ENCODE measurements at places on chromosomes 3 and 15. TPM values are rescaled to one million over a fixed set of nuclear protein-coding genes. Genes with fewer than 3 reads are reported as not detected.
A peak's percentile ranks its signal among the peaks of the same experiment; 100 is the strongest.

Gene RPSA
- 1,974 TPM for total RNA-seq

Gene DCUN1D1
- 38.9 TPM for total RNA-seq

DNA sequence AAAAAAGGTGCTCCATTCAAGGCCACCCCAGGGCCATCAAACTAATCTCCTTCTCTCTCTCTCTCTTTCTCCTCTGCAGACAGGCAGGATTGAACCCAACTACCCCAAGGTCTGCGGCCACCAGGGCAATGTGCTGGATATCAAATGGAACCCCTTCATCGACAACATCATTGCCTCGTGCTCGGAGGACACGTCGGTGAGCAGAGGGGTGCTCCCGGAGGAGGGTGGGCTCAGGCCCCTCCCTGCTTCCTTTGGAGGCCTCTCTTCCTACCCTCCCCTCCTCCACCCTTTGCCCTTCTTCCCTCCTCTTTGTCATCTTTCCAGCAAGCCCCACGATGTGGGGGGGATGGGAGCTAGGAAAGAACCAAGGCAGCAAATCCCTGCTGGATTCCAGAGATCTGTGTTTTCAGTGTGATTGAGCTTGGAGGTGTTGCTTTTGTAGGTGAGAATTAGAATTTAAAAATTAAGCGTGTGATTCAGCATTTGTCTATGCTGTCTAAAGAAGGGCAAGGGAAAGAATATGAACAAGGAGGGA lies 116.3 kb downstream of the CORO2B start:
- H3K27ac ChIP-seq = no peak overlapping the region
- H3K27me3 ChIP-seq = no peaks in the 10 kb centered on the region
- no peaks in the 10 kb centered on the region for H3K36me3 ChIP-seq
- no peak for DNase-seq
- H3K4me3 ChIP-seq = no peak overlapping the region
- peaks cover 3% of the 10 kb centered on the region for H3K4me1 ChIP-seq

GRCh38 chr3:107198581-107199181 lies 178.6 kb upstream of the CCDC54 start:
- H3K27me3 ChIP-seq = peaks cover 4% of the 10 kb centered on the region
- no peaks in the 10 kb centered on the region for H3K4me1 ChIP-seq
- no peak overlapping the region for H3K4me3 ChIP-seq
- H3K36me3 ChIP-seq = no peaks in the 10 kb centered on the region

Gene COLQ
- 3.5 TPM for total RNA-seq

DNA sequence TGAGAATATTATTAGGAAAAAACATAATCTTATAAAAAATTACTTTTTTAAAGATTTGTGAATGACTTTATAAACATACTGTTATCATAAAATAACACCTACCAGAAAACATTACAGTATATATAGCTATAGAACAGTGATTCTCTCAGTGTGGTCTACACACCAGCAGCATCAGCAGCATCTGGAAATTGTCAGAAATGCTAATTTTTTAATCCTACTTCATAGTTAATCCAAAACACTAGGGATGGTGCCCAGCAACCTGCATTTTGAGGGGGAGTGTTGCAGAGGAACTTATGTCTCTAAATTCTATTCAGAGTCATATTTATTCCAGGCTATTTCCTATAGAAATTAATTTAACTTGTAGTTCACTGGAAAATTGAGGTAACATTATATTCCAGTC lies 1107.8 kb downstream of the IGSF11 start:
- H3K27me3 ChIP-seq = no peaks in the 10 kb centered on the region
- H3K36me3 ChIP-seq = no peaks in the 10 kb centered on the region
- no peak for DNase-seq
- no peak overlapping the region for H3K27ac ChIP-seq
- no peak overlapping the region for H3K4me3 ChIP-seq
- H3K4me1 ChIP-seq = no peaks in the 10 kb centered on the region

GRCh38 chr3:170258105-170258487 lies 35.9 kb downstream of the PRKCI start:
- DNase-seq = no peak
- H3K4me3 ChIP-seq = no peak overlapping the region
- no peaks in the 10 kb centered on the region for H3K27me3 ChIP-seq

DNA sequence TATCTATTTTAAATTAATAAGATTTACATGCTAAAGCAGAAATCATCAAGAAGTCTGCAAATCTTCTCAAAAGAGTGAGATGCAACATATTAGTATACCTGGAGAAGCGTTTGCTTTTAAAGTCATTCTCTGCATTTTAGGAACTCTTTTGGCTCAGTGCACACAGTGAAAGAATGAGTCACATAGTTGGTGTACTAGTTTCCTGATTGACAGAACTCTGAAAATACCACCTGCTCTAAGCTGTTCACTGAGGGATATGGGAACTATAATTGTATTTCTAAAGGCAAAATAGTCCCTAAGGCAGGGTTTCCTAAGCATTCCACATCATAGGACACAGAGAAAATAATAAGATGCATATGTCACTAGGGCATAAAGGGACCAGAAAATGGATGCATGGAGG lies 838.5 kb downstream of the DIPK2A start:
- H3K27ac ChIP-seq = no peak overlapping the region
- no peak overlapping the region for H3K4me3 ChIP-seq
- H3K27me3 ChIP-seq = no peaks in the 10 kb centered on the region
- DNase-seq = no peak

DNA sequence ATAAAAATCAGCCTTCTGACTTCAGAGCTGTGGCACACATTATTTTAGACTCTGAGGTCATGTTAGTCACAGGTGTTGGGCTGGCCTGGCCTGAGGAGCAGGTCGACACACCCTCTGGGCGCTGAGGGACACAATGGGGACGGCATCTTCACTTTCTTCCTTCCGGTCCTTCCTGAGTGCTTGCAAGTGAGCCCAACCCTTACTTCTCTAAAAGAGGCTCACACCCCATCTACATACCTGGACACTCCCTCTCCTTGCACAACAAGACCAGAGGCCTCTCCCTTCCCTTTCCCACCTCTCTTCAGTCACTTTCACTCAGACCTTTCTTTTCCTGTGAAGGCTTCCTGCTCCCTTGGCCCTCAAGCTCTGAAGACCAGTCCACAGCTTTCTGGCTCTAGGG lies 85.4 kb downstream of the XXYLT1 start:
- H3K27ac ChIP-seq = no peak overlapping the region
- H3K4me1 ChIP-seq = peaks cover 40% of the 10 kb centered on the region
- H3K27me3 ChIP-seq = no peaks in the 10 kb centered on the region
- no peaks in the 10 kb centered on the region for H3K36me3 ChIP-seq

GRCh38 chr3:194988495-194989165 lies 282.3 kb downstream of the XXYLT1 start:
- no peak overlapping the region for H3K27ac ChIP-seq
- H3K4me1 ChIP-seq = no peaks in the 10 kb centered on the region
- H3K4me3 ChIP-seq = no peak overlapping the region
- no peak for DNase-seq

GRCh38 chr15:99393641-99394040 lies 142.4 kb downstream of the LRRC28 start:
- no peak overlapping the region for H3K4me3 ChIP-seq
- H3K27ac ChIP-seq = no peak overlapping the region
- DNase-seq = no peak
- H3K4me1 ChIP-seq = no peaks in the 10 kb centered on the region
- no peaks in the 10 kb centered on the region for H3K36me3 ChIP-seq

- DNase-seq = no peak
- H3K4me1 ChIP-seq = no peaks in the 10 kb centered on the region
- H3K27me3 ChIP-seq = no peaks in the 10 kb centered on the region
Observed at GRCh38 chr3:64954995-64955636, 267.3 kb upstream of the ADAMTS9 start.

GRCh38 chr3:25461946-25462345 lies 33.9 kb downstream of the RARB start:
- H3K27ac ChIP-seq = no peak overlapping the region
- H3K4me1 ChIP-seq = no peaks in the 10 kb centered on the region
- no peak overlapping the region for H3K4me3 ChIP-seq
- no peaks in the 10 kb centered on the region for H3K36me3 ChIP-seq
- no peak for DNase-seq

Gene UTS2B
- not detected for total RNA-seq

DNA sequence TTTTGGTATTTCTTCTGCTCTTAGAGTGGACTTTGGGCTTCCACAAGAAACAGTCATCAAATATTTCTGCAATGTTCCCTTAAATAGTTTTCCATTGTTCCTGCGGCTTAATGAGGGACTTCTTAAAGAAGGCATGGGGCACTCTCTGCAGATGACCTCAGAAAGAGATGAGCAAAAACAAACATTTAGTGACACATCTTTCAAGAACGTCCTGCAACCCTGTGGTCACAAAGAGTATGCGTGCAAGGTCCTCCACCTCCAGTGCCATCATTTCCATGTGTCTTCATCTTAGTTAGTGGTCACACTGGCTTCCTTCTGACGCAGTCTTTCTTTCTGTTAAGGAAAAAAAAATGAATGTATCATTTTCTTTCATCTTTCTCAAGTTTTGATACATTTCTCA lies 56.2 kb downstream of the GREM1 start:
- no peak for DNase-seq
- H3K4me1 ChIP-seq = no peaks in the 10 kb centered on the region
- no peaks in the 10 kb centered on the region for H3K36me3 ChIP-seq
- H3K27me3 ChIP-seq = no peaks in the 10 kb centered on the region
- no peak overlapping the region for H3K27ac ChIP-seq

DNA sequence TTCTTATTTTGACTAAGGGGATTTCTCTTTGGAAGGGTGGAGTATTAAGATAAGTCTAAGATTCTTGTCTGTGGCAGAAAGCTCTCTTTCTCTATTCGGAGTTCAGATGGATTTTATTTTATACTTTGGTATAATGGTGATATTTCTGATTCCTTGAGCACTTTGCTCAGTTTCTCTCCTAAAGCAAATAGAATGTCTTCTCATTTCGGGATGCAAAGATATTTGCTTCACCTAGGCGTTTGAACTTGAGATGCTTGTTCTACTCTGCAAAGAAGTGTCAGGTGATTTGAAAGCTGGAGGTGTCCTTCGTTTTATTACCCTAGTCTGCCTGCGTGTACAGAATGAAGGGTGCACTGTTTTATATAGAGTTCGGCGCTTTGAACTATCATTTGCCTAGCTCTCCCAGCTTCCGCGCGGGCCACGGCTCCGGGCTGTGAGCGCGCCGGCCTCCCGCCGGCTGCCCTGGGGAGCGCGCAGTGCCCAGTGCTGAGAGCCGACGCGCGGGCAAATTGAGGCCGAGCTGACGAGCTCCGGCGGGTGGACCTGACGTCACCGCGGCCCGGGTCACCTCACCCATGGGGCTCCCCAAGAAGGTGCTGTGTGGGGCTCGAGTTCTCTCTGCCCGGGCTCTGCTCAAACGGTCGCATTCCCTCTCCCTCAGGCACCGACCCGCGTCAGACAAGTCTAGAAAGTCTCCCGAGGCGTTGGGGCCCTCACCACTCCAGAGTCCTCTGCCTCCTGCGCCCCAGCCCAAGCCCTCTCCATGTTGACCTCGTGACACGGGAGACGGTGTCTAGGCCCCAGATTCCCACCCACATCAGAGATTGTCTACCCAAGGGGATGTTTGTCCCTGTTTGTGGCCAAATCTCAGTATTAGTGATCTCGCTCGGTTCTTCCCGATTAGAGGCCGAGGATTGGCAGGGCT lies 7.5 kb downstream of the SOX2 start:
- no peak overlapping the region for H3K27ac ChIP-seq
- peaks cover 98% of the 10 kb centered on the region for H3K27me3 ChIP-seq
- no peaks in the 10 kb centered on the region for H3K36me3 ChIP-seq

Gene ALPK3
- 0.14 TPM for total RNA-seq

Gene CCDC54
- not detected for total RNA-seq

- H3K4me1 ChIP-seq = peaks cover 22% of the 10 kb centered on the region
- H3K27me3 ChIP-seq = no peaks in the 10 kb centered on the region
- H3K4me3 ChIP-seq = peak overlapping the region; percentile 95
- peaks cover 24% of the 10 kb centered on the region for H3K36me3 ChIP-seq
- DNase-seq = peak; percentile 50
- H3K27ac ChIP-seq = peak overlapping the region; percentile 72
Observed at GRCh38 chr3:42600958-42601675, 631 bp downstream of the NKTR start.

DNA sequence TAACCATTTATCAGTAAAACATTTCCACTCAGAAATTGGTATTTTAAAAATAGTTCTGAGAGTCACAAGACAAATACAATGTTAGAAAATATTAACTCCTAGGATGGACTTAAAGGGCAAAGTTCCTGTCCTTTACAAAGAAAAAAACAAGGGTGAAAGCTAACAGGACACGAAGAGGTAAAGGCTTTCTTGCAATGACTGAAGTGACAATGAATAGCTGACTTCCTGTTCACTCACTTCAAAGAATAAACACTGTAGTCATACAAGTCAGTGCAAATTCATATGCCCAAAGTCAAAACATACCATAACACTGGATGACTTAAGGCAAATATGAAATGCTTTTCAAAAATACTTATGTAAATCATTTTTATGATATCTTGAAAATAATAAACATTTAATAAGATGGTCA lies 1389.8 kb upstream of the ALCAM start:
- no peak overlapping the region for H3K27ac ChIP-seq
- no peaks in the 10 kb centered on the region for H3K4me1 ChIP-seq
- no peaks in the 10 kb centered on the region for H3K36me3 ChIP-seq
- H3K27me3 ChIP-seq = no peaks in the 10 kb centered on the region
- H3K4me3 ChIP-seq = no peak overlapping the region

DNA sequence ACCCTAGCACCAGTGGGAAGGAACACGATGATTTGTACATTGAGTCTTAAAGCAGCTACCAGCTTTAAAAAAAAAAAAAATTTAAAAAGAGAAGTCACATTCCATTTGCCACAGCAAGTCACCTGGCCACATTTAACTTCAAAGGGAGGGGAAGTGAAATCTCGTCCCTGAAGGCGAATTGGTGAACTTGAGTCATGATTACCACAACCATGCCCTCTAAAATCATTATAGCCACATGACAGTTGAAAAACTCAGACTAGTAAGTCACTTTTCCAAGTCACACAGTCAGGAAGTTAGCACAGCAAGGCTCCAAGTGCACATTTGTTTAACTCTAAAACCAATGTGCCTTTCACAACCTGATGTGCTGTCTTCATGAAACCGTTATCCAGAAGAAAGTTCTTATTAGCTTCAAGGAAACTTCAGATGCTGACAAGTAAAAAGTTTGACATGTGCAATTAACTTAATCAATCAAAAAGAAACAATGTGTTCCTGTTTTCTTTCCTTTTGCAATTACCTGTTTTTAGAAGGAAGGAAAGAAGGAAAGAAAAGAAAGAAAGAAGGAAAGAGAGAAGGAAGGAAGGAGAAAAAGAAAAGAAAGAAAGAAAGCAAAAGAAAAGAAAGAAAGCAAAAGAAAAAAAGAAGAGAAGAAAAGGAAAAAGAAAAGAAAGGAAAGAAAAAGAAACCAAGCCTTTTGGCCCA lies 8.3 kb upstream of the THSD4 start:
- H3K27me3 ChIP-seq = peaks cover 7% of the 10 kb centered on the region
- no peak overlapping the region for H3K4me3 ChIP-seq
- no peaks in the 10 kb centered on the region for H3K36me3 ChIP-seq
- DNase-seq = no peak
- H3K27ac ChIP-seq = no peak overlapping the region
- no peaks in the 10 kb centered on the region for H3K4me1 ChIP-seq

DNA sequence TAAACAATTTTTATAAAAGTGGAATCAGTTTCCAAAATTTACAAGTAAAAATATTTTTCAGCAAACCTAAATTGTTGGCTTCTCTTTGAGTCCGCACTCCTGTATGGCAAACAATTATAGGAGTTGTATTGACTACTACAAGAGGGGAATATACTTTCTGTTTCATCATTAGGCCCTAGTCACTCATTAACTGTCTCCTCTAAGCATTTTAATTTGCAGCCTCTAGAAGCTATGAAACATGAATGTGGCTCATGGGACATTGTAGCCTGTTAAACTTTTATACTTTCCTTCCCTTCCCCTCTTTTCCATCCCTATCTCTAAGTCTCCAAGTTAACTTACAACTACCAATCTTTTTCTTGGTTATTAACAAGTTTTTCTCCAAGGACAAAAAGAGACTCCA lies 58.9 kb upstream of the CBLB start:
- no peaks in the 10 kb centered on the region for H3K27me3 ChIP-seq
- H3K27ac ChIP-seq = no peak overlapping the region
- H3K36me3 ChIP-seq = no peaks in the 10 kb centered on the region
- no peak for DNase-seq
- no peak overlapping the region for H3K4me3 ChIP-seq

Gene VIPR1
- total RNA-seq = 66.8 TPM
